Left renal pelvis (tissue), 4 donors: ENCODE measurements at places on chromosomes 6 and 20.

DNA sequence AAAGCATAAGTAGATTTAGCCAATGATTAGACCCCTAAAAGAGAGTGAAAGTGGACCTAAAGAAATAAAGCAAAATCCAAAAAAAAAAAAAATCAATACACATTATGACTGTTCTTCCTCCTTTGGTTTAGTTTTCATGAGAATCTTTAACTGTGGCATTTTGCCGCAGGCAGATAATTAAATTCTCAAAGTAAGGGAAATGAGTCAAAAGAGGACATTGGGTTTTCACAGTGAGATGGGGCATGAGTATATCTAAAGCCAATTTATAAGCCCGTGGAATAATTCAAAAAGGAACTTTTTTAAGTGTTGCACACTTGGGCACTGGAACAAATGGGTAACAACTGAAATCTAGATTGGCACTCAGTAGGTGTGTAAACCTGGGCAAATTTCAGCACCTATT, 230.3 kb downstream of the PKHD1 start:
- no peak for DNase-seq

DNA sequence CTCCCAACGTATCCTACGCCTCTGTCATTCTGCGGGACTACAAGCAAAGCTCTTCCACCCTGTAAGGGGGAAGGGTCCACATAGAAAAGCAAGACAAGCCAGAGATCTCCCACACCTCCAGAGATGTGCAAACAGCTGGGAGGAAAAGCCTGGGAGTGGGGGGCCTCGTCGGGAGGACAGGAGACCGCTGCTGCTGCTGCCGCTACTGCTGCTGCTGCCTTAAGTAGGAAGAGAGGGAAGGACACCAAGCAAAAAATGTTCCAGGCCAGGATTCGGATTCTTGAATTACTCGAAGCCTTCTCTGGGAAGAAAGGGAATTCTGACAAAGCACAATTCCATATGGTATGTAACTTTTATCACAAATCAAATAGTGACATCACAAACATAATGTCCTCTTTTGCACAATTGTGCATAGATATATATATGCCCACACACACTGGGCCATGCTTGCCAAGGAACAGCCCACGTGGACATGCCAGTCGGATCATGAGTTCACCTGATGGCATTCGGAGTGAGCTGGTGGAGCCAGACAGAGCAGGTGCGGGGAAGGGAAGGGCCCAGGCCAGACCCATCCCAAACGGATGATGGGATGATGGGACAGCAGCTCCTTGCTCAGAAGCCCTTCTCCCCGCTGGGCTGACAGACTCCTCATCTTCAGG, 108.8 kb upstream of the RAB32 start:
- DNase-seq = no peak

DNA sequence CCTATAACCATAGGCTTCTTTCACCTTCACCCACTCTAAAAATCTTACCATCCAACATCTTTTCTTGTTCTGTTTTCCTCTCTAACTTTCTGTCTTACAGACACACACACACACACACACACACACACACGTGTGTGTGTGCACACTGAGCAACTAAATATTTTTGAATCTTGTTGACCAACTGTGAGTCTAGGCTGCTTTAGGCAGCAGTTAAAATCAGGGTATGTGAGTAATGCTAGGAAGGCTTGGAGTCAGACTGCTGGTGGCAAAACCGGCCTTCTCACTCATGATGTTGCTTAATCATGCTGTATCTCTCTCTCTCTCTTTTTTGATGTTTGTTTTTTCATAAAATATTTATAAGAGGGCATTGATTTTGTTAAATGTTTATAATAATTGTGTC, 103.1 kb upstream of the TBX18 start:
- no peak for DNase-seq

GRCh38 chr6:26284537-26285142, 80.4 kb upstream of the BTN3A2 start:
- no peak for DNase-seq

GRCh38 chr6:81376745-81377144, 375.7 kb downstream of the TENT5A start:
- no peak for DNase-seq

DNA sequence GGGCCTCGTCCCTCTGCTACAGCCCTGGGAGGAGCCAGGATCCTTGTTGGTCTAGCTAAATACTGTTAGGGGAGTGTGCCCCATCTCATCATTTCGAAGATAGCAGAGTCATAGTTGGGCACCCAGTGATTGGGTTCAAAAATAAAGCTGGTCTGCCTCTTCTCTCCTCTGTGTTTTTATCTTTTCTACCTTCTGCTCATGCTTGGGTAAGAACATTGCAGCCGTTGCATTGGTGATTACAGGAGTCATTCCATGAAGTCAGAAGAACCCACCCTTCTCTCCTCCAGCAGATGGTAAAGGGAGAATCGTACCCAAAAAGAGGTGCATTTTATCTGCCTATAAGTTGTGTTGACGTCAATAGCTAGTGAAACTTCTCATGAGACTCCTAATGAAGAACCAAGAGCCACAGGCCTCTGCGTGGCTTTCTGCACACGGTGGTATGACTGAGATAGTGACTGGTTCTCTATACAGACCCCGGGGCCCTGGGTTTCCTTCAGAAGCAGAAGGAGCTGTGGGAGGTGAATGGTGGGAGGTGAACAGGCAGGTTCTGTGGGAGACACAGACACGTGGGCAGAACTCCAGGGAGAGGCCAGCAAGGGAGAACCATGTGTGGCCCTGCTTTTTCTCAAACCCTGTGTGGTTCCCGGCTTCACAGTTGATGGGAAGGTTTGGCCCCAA, 5.7 kb upstream of the FAM209A start:
- no peak for DNase-seq

DNA sequence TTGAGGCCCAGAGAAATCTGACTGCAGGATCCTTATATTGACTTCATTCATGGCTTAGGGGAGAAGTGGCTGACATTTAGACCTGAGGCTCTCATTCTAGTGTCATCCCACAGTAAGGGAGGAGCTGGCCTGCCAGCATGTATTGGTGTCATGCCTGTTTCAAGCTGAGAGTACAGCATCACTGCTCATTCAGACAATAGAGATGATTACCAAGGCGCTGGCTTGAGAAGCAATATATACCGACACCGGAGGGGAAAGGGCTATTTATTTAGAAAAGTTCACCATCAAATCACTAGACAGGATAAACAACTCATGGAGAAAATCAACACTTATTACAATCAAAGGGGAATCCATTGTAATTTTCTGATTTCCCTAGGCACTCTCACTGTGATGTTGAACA, 84.4 kb upstream of the HDAC2 start:
- no peak for DNase-seq

DNA sequence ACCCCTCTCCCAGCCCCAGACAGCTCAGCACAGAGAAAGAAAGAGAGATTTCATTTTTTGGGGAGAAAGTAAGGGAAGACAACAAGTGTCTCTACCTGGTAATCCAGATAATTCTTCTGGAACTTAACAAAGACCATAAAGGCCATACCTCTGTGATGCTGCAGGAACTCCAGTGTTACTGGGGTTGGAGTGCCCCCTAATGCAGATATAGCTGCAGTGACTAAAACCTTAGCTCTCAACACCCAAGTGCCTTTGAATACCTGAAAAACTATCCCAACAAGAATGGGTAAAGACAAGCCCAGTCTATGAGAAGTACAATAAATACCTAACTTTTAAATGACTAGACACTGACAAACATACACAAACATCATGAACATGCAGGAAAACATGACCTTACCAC, 365.3 kb upstream of the PTCHD4 start:
- no peak for DNase-seq

GRCh38 chr6:37920667-37921066, 101.1 kb downstream of the ZFAND3 start:
- no peak for DNase-seq

DNA sequence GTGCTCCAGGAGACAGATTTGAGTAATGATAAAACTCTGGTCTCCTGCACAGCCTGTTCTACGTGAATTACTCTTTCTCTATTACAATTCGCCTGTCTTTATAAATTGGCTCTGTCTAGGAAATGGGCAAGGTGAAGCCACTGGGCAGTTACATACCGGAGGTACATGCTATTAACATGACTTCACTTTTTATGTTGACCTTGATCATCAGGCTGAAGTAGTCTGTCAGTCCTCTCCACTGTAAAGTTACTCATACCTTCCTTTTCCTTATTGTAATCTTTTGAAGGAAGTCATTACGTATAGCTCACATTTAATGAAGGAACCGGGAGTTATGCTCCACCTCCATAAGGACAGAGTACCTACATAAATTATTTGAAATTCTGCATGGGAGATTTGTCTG, 19.9 kb upstream of the KHDC1 start:
- DNase-seq = no peak

DNA sequence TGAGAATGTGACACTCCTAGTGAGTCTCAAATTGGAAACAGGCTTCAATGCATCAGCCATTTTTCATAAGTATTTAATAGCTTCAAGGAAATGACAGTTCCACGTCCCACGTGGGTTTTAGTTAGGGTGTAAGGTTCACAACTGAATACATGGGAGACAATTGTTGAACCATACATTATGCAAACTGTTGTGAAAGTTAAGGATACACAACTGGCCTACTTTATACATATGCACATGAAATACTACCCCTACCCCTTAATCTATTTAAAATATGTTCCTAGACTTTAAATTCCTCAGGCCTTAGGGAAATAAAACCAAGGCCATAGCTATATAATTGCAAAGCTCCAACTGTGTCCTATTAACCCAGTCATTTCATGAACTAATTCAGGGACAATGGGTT, 436.1 kb downstream of the BTBD3 start:
- DNase-seq = no peak

GRCh38 chr6:169008641-169009257, 244.9 kb downstream of the THBS2 start:
- DNase-seq = no peak

GRCh38 chr6:127517693-127518092, 1.4 kb downstream of the MTCL3 start:
- no peak for DNase-seq

- no peak for DNase-seq
Observed at GRCh38 chr6:136079701-136080565, 170.2 kb downstream of the MTFR2 start.

- no peak for DNase-seq
Observed at GRCh38 chr6:98775205-98775604, 59.2 kb upstream of the POU3F2 start.

DNA sequence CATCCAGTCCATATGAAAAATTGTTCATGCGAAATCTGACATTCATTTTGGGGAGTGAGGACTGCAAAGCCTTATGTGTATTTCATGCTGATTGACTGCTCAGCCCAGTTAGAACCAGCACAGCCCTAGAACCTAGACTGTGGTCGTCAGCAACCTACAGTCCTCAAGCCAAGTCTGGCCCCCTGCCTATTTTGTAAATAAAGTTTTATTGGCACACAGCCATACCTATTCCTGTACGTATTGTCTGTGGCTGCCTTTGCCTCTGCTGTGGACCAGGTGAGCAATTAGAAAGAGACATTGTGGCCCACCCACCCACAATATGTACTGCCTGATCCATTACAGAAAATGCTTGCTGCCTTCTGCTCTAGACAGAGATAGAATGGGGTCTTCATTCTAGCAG, 391.0 kb downstream of the TAF4 start:
- DNase-seq = no peak

- DNase-seq = no peak
Observed at GRCh38 chr6:8279041-8279805, 156.1 kb downstream of the SLC35B3 start.

DNA sequence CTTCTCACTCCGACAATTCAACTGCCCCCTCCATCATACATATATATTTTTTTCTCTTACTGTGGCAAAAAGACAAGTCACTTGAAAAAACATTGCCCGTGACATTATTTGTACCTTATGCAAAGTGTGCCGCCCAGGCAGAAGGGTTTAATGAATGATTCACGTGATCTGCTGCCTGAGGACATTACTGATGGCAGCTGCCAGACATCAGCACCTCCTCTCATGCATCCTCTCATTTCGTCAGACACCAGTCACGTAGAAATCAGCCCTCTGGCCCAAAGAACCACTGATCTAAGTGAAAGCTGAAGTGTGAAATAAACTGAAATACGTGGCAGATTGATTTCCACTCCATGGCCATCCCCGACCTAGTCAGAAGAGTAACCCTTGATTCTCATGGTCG, 218.8 kb upstream of the PDE10A start:
- no peak for DNase-seq

GRCh38 chr6:127402890-127403617, 56.1 kb downstream of the KIAA0408 start:
- DNase-seq = no peak

GRCh38 chr6:142266060-142266459, 35.7 kb upstream of the ADGRG6 start:
- DNase-seq = no peak

- no peak for DNase-seq
Observed at GRCh38 chr6:112357791-112358190, 10.7 kb downstream of the RFPL4B start.

- no peak for DNase-seq
Observed at GRCh38 chr6:167338541-167339117, 13.7 kb downstream of the TTLL2 start.

- no peak for DNase-seq
Observed at GRCh38 chr20:8008733-8009132, 10.8 kb downstream of the TMX4 start.

DNA sequence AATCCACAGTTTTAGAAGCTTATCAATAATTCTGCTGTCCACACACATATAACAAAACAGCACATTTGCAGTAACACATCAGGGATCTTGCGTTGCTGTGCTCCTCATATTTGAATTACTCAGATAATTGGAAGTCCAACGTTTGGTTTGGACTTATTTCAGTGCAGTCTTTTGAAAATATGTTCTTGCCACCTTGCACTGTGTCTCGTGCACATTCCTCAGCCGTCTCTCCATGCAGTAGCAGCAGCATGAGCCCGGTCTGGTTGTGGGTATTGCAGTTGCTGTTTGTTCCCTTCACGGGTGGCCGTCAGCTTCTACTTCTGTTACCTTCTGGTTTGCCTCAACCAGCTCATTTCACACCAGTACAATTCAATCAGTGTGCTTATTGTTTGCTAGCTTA, 215.5 kb downstream of the SLC24A3 start:
- DNase-seq = no peak

DNA sequence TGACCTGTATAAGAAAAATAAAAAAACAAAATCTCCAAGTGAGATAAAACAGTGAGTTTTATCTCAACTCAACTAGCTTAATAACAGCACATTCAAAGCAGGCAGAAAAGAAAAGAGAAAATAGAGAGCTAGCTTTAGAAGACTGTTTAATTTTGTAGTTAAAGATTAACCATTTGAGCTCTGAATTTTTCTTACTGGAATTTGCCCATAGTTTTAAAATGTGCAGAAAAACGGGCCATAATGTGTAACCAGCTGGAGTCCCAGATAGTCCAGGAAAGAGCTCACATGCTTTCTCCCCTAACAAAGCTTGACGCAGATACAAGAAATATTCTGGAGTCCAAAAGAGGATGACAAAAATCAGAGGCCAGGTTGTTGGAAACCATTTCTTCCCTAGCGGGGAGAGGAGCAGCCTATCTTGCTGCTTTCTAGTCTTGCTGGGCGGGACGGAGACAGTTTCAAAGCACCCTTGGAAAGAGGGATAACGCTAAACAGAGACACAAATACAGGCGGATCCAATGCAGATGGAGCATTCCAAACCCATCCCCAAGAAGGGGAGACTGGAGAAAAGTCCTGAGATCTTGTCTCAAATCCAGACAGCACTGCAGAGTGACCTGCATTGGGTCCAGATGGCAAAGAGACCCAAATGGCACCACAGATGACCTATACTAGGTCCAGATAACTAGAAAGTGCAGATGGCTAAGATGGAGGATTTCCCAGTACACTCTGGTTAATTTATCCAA, 16.1 kb downstream of the TTK start:
- no peak for DNase-seq

GRCh38 chr6:42764911-42765648, 16.8 kb upstream of the BICRAL start:
- DNase-seq = no peak
